ENCODE measurements at places on chromosomes 12 and 14.

DNA sequence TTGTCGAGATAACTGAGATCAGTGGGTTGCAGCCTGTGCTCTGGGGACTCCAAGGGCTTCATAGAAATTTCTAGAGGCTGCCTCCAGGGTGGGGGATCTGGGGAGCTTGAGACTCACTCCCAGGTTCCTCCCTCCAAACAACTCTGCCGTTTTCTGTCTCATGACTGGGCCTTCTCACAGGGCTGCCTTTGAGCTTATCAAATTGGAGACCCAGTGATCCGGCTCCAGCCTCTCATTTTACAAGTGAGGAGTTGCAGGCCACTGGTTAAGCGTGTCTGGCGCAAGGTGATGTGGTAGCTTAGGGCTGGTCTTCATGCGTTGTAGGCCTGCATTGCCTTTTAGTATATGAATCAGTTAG, 85.8 kb downstream of the SLC25A47 start:
- DNase-seq, result no peak

- no peak for DNase-seq
Observed at GRCh38 chr12:59763835-59764234, 168.0 kb downstream of the SLC16A7 start.

DNA sequence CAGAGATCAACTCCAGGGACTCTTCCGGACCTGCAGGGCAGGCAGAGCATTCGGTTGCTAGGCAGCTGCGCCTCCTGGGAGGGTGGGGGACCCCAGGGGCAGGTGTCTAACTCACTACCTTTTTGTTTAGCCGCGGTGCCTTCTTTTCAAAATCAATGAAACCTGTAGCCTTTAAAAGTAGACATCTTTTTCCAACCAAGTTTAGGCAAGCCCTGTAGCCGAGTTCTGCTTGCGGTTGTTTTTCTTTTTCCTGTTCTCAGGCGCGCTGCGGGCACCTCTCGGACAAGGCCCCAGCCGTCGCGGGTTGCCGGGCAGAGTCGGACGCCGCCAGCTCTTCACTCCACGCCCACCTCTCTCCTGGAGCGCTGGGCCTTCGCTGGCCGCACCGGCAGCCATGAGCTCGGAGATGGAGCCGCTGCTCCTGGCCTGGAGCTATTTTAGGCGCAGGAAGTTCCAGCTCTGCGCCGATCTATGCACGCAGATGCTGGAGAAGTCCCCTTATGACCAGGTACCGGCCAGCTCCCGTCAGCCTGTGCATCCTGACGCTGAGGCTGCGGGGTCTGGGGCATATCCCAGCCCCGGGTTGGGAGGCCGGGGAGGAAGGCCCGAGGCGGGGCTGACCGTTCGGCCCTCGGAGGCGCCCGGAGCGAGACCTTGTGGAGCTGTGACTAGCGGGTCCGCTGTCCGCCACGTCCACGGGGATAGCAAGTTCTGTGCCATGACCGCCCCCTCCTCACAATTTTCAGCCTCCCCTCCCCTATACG, at the start of gene TTC8:
Gene TTC8, plus strand, starts transcription at position 338 of the 764 bp plus-strand sequence. Its CDS starts 57 bp downstream, at position 395.
- DNase-seq, result peak; percentile 88

DNA sequence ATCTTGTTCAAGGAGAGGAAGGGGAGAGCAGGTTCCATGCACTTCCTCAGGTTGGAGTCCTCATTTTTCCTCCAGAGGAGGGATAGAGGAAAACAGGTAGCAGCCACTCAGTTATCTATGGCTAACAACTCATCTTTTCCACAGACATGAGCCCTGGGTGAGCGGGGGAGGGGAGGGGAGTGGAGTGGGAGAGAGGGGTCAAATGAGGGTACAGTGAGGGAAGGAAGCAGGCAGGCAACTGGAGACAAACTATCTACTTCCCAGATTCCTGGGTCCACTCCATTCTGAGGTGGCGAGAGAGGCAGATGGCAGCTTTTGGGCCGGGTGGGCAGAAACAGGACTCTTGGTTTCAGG, 2.6 kb upstream of the ZNF385A start:
- DNase-seq, result no peak

DNA sequence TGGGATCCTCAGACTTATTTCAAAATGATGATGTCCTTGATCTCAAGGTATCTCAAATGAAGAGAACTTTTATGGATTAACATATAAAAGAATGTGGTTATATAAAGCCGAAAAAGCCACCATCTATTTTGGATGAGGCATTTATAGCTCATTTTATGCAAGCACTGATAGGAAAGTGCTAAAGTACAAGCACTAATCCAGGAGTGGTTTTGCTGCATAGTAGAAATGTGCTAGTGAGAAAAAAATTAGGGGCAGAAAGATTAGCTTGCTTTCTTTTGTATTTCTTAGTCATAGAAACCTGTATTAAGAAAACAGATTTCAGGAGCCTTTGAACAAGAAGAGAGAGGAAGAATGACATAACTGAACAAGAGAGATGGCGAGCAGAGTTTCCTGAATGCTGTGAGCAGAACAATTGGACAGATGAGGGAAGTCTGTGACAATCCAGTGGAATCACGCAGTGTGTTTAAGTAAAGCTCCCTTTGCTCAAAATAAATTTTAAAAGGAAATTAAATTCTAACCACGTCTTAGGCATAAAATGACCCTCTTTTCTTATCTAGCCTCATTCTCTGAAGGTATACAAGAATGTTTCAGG, 238.2 kb upstream of the NOVA1 start:
- DNase-seq, result no peak

DNA sequence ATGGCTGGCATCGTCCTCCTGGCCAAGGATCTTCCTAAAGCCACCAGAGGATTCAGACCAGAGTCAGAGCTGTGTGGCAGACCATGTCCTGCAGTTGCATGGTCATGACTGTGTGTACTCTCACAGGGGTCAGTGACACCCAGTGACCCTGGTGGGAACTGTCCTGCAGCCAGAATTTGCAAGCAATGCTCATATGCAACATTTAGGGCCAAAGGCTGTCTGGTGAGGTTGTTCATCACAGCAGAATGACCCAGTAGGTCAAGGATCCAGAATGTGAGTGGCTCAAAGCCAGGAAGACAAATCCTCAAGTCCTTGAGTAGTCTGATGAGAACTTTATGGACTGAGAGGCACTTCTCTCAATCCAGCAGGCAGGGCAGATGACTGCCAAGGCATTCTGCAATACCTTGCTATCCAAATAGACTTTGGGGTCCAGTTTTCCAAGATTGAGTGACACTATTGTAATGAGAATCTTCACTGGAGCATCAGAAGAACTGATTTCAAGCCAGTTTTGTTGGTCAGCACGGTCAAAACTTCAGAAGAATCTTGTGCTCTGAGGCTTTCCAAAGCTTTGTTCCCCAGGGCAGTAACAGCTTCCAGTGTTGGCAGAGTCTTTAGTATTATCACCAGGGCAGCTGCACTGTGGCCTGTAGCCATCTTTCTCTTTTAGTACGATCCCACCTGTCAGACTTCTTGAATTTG, 122.0 kb downstream of the PTCSC3 start:
- DNase-seq, result no peak
